Substantia nigra (tissue), 51 donors: ENCODE measurements at places on chromosomes 6 and 20.
A peak's percentile ranks its signal among the peaks of the same experiment; 100 is the strongest.

GRCh38 chr6:1389369-1390132 is at the start of gene FOXF2:
Gene FOXF2, plus strand, starts transcription at chr6:1389576. Its CDS starts 372 bp downstream, at chr6:1389948.
- no peak for DNase-seq

DNA sequence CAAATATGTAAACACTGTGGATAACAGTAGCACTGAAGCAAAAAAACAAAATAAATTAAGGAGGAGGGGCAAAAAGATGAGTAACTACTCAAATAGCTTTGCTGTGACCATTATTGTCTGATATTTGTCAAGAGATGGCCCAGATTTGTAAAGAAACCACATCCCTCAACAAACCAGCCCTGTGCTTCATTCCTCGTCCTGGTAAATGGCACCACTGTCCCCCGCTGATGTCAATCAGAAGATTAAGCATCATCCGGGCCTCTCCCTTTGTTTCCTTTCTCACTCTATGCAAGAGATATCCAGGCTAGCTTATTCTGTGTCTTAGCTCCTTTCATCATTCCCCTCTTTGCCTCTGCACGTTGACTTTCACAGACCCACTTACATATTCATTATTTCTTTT is 259.0 kb downstream of the SYNE1 start:
- DNase-seq: no peak

DNA sequence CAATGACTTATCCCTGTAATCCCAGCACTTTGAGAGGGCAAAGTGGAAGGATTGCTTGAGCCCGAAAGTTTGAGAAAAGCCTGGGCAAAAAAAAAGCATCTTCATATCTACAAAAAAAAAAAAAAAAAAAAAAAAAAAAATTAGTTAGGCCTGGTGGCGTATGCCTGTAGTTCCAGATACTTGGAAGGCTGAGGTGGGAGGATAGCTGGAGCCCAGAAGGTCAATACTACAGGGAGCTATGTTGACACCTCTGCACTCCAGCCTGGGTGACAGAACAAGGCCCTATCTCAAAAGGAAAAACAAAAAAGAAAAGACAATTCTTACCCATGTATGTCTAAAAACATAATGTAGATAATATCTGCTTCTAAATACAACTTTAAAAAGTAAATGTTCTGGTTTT is 27.2 kb downstream of the CRISP1 start:
- DNase-seq: no peak

GRCh38 chr20:11063444-11063843 is 389.6 kb upstream of the JAG1 start:
- no peak for DNase-seq

DNA sequence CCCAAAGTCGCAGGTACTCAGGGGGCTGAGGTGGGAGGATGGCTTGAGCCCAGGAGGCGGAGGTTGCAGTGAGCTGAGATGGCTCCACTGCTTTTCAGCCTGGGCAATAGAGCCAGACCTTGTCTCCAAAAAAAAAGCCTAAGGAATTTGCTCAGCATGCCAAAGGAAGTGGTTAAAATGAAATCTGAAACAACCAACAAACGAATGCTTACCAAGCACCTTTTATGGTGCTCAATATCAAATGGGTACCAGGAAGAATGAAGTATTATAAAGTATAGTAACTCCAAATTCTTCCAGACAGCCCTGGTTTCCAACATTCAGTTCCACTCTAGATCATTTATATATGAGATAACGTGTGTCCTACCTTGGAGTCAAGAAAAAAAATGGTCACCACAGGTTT is 14.0 kb downstream of the GMDS start:
- DNase-seq: no peak

DNA sequence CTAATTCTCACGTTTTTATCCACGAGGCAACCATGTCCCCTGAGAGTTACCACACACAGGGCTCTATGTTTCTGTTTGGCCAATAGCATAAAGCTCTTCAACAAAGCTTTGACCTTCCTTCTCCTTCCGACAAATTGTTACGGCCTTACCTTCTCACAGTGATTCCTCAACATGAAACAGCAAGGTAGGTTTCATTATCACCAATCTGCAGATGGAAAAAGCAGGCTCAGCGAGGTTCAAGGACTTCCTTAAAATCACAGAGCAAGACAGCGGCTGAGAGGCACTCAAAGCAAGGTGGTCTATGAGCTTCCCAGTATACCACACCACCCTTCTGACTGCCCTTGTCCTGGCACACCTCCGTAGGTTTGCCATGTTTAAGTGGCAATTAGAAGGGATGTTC is 360.0 kb downstream of the CD83 start:
- DNase-seq: no peak

GRCh38 chr6:129575378-129576118 is 134.4 kb downstream of the ARHGAP18 start:
- DNase-seq: no peak

DNA sequence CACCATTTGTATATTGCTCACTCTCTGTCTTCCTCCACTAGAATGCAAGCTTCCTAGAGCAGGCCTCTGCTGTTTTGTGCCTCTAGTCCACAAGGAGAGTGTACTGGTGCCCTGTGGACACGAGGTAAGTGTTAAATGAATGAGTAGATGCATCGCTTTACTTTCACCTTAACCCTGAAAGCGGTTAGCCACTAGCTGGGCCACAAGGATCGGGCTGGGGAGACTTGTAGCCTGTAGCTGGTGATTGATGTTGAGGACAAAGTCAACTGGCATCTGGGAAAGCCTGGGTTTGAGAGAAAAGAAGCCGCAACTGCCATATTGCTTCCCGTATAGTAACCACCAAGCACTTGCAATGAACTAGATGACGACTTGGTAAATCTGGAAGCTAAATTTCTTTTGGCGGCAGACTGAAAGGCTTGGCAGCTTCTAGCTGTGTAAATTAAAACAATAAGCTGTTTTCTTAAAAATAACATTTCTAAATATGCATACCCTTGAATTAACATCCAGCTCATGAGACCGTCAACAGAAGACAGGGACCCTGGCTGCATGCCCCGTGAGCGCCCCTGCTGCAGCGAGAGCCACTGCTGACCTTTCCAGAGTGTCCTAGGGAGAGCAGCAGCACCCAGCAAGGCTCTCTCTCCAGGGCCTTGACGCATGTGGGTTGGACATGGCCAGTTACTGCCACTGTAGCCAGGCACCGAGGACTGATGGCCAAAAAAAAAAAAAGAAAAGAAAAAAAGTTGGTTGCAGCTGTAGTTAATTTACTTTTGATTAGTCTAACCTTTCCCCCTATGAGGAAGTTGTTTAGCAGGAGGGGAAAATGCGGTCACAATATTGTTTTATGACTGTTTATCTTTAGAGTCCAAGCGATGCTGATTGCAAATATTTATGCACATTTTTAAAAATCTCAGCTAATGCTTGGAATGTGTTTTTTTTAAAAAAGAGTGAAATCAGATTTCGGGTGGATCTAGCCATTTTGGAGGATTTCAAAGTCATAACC is 315.1 kb downstream of the TFAP2C start:
- DNase-seq: no peak

- no peak for DNase-seq
These were observed 67.8 kb upstream of the ADGRF4 start for GRCh38 chr6:47630587-47630986.

- no peak for DNase-seq
These were observed 95.0 kb downstream of the TCP11 start for GRCh38 chr6:35046103-35046502.

- no peak for DNase-seq
These were observed 62.4 kb upstream of the TNFAIP3 start for GRCh38 chr6:137804637-137805036.

DNA sequence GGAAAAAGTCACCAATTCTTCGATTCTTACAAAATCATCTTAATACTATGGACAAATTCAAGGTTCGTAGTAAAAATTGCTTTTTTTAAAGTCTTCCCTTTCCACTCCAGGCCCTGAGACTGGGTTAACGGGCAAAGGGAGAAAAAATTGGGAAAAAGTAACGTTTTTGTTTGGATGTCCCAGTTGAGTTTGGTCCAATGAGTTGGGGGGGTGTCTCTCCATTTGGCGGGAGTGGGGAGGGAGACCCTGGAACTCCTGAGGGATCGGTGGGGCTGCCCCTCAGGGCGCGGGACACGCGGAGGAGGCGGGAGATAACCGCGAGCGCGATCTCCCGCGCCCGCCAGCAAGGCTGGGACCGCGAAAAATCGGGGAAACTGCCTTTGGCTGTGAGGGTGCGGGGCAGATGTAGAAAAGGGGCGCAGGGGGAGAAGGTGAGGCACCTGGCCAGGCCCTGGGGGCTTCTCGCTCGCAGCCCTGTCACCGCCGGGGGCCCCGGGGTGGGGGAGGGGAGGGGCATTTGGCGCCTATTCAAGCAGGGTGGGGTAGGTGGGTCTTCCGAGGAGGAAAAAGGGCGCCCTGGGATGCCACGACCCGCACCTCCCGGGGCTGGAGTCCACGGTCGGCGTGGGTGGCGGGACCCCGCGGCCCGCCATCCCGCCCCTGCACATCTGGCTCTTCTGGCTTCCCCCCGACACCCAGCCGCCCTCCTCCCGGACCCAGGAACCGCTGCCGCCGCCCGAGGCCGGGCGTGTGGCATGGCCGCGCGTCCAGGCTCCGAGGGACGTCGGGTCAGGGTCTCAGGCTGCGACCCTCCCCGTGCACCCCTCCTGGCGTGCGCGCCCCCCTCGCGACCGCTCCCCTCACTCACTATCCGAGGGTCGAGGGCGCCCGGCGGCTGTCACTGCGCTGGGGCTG is 595 bp downstream of the FBXO5 start:
- no peak for DNase-seq

- DNase-seq: no peak
These were observed 708 bp downstream of the WDR46 start for GRCh38 chr6:33288141-33288920.

DNA sequence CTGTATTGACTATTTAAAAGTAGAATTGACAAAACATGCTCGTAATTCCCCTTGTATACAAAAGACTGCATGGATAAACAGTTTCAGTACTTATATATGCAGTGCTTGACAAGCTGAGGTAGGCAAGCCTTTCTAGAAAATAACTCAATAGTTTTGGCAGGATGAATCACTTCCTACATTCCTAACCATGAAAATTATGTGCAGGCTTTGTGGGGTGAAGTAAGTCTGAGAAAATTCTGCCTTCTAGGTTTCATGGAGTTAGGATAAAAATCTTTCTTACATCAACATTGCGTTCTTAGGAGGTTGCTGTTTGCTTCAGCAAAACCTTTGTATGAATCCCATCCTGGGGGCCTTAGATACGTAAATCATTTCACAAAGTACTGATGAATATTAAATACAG is 801.4 kb upstream of the EYS start:
- DNase-seq: no peak

DNA sequence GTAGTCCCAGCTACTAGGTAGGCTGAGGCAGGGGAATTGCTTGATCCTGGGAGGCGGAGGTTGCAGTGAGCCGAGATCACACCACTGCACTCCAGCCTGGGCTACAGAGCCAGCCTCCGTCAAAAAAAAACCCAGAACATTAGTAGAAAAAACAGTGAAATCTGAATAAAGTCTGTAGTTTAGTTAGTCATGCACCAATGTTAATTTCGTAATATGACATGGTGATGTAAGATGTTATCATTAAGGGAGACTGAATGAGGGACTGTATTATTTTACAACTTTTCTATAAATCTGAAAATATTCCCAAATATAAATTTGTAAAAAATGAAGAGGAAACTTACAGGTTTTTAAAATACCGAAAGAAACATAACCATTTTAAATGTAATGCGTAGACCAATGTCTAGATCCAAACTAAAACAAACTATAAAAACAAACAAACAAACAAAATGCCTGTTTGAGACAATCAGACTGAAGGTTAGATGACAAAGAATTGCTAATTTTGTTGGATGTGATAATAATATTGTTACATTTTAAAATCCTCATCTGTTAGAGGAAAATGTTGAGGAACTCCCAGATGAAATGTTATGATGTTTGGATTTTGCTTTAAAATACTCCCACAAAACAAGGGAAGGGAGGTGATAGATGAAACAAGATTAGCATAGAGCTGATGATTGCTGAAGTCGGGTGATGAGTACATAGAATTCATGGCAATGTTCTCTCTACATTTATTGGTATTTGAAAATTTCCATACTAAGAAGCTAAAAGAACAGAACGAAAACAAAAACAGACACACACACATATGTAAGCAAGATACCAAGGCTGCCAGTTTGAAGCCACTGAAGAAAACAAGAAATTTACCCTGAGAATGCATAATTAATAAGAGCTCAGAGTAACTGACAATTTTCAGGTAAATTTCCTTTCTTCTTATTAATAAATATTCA is 1.8 kb downstream of the GSTA4 start:
- DNase-seq: no peak

- no peak for DNase-seq
These were observed 772 bp downstream of the SESN1 start for GRCh38 chr6:109093732-109094415.

GRCh38 chr20:50305636-50306477 is 115.2 kb downstream of the CEBPB start:
- DNase-seq: no peak

DNA sequence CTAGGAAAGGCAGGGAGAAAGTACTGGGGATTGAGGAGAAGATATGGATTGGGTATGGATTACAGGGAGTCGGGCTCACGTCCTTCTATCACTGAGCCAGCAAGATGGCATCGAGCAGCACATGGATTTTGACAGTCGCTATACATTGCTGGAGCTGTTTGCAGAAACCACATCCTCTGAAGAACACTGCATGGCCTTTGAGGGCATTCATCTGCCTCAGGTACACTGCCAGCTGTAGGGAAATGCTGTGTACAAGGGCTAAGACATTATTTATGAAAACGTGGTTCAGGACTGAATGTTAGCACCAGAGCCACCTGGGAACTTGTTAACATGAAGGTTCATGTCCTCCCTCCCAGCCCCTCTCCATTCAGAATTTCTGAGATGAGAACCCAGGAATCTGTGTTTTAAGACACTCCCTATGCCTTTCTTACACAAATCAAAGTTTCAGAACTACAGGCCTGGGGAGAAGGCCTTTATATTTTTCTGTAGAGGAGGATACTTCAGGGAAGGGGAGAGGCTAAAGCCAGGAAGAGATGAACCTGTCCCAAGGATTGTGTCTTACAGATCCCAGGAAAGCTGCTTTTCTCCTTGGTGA is 3.5 kb downstream of the CUL9 start:
- no peak for DNase-seq

DNA sequence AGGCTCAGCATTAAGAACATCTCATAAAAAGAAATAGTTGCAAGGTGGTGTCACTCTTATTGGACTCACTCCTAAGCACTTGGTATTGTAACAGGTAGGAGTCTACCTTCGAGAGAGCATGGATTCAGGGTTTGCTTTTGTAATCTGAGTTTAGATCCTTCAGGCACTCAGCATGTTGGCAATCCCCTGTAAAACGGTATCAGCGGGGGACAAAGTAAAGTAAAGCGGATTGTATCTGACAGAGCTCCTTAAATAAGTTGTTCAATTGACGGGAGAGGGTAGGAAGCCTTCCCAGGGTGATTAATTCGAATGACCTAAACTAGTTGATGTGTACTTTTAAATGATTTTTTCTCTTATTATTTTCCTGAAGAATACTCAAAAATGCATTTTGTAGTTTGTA is 869.8 kb upstream of the EPHA7 start:
- no peak for DNase-seq

GRCh38 chr6:115717062-115717461 is 343.6 kb downstream of the FRK start:
- DNase-seq: no peak

- DNase-seq: peak; percentile 12
These were observed 102.0 kb downstream of the OR2B2 start for GRCh38 chr6:27809939-27810767.

GRCh38 chr20:37348792-37349516 is 3.0 kb downstream of the SRC start:
- DNase-seq: no peak
